Renal pelvis (tissue), 12 donors: ENCODE measurements at places on chromosomes 6 and 20. TPM values are rescaled to one million over a fixed set of nuclear protein-coding genes. Genes with fewer than 3 reads are reported as not detected.

- DNase-seq = no peak
Measured at GRCh38 chr20:49891476-49892110, 23.7 kb downstream of the SPATA2 start.

GRCh38 chr20:21507400-21508229, 6.2 kb downstream of the NKX2-2 start:
- DNase-seq = no peak

DNA sequence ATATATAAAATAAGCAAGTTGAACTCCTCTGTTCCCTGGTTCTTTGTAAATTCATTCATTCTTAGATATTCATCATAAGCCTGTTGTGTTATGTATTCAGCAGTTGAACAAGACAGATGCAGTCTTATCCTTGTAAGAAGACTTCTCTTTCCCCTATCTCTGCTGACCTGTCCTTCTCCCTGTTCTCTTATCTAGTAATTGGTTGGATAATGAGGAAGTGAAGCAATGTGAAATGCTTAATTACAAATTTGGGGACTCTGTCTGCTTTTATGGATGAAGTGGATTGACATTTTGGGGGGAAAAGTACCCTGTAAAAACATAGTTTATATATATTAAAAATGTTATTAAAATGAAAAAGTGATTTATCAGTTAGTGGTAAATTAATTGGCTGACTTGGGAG, 37.0 kb downstream of the CDKAL1 start:
- DNase-seq = no peak

Gene PRR3
- 37.4 TPM for polyA plus RNA-seq

- no peak for DNase-seq
Measured at GRCh38 chr20:41330343-41330720, 10.3 kb upstream of the LPIN3 start.

- DNase-seq = no peak
Measured at GRCh38 chr20:25218492-25218891, 23.0 kb downstream of the ENTPD6 start.

Gene VIP
- 1.4 TPM for polyA plus RNA-seq

- DNase-seq = no peak
Measured at GRCh38 chr20:49697071-49697470, 16.6 kb downstream of the B4GALT5 start.

DNA sequence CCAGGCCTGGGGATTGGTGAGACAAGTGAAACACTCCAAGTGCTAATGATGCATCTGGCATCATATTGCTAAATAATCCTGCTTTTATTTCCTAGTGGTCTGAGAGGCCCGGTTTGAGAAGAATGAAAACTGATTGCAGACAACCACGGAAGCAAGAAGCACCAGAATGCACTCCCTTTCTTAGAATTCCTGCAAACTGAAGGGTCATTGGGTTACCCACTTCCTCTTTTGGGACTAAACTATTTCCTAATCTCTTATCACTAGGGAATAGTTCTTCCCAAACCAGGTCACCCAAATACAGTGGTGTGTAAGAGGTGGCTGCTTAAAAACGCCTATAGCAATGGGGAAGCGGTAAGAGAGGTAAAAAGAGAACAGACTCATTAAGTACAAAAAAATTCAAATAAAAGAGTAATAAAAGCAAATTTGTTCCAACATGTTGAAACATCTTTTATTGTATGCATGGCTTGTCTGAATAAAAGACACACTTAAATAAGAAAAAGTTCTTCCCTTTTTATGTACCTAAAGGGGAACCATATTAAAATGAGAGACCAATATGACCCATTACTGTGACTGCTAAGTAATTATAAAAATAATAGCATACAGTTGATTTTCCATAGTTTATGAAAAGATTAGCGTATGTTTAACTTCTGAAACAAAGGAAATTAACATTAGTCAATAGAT, 125.8 kb downstream of the MYB start:
- no peak for DNase-seq

Gene AFG1L
- 8.4 TPM for polyA plus RNA-seq

GRCh38 chr6:134007077-134007476, 45.3 kb downstream of the SLC2A12 start:
- DNase-seq = no peak

DNA sequence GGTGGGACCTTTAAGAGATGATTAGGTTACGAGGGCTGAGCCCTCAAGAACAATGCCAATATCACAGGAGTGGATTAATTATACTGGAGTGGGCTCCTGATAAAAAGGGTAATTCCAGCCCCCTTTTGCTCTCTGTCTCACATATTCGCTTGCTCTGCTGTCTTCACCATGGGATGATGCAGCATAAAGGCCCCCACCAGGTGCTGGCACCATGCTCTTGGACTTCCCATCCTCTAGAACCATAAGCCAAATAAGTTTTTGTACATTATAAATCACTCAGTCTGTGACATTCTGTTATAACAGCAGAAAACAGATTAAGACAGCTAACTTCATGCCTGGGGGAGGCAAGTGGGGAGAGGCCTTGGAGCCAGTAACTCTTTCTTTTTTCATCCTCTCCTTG, 9.8 kb upstream of the SNRPB start:
- DNase-seq = no peak

DNA sequence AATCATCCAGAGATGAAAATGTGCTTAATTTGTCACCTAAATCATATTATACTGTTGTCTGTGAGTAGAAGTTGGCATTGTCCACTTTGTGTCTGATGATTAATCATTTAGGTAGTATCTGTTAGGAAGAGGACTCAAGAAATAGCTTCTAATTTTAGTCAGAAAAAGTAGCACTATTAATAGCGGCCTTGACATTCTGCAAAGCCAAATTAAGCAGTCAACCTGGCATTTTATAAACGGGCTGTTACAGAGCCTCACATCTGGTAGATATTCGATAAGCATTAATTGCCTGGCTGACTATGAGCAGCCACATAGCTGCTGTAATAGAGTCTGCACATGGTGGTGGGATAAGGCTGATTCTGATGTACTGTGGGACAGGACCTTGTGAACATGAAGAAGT, 99.5 kb downstream of the KLHL32 start:
- DNase-seq = no peak

DNA sequence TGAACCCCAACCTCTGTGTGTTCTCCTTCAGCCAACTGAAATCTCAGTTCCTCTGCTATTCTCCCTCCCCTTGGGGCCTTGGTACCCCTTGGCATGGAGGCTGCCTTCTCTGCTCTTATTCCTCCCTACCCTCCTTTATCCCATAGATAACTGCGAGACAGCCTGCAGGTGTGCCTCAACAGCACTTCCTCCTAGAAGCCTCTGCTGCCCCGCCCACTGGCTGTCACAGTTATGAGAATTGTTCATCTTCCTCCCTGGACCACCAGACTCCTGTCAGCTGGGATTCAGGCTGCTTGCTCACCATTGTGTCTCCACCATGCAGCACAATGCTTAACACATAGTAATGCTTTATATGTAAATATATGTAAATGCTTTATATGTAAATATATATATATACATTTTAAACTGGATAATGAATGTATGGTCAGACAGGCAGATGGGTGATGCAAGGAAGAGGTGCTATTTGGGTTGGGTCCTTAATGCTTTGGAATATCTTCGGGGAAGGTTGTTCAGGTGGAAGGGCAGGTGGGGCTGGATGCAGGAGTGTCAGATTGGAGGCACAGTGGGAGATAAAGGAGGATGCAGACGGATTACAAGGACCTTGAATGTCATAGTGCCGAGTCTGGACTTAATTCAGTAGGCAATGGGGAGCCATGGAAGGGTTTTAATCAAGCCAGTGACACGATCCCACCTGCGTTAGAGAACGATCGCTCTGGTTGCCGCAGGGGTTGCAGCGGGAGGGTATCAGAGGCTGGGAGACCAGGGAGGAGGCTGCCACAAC, 4.9 kb downstream of the CDH22 start:
- no peak for DNase-seq

Gene C20orf141
- polyA plus RNA-seq = not detected

DNA sequence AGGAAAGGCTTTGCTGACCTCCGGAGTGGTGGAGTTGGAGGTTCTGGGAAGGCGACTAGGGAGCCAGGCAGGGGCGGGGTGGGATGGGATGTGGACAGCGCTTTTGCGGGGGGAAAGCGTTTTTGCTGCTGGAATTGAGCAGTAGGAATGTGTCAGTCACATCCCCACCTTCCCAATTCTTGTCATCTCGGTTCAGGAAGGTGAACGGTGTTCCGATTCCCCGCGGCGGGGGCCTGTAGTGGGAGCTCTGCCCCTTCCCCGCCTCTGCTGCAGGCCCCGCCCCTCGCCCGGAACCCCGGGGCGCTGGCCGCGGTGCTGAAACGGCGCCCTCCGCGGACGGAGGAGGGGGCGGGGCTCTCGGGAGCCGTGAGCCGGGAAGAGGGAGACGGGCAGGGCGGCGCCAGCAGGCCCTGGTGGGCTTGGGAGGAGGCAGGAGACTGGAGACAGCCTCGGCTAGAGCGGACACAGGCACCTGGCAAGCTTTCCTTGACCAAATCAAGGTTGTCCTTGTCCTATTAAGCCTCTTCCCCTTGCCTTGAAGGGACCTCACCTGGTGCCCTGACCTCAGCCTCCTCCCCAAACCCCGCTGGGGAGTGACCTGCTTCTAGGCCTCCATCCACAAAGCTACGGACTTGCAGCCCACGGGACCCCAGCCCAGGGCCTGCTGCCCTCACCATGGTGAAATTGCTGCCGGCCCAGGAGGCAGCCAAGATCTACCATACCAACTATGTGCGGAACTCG, at the start of gene LHFPL5:
LHFPL5 (plus strand) TSS at position 357 of the 741 bp plus-strand sequence; CDS start at position 676, 319 bp downstream.
- DNase-seq = peak; percentile 69

Gene EDN1
- polyA plus RNA-seq = 4.8 TPM

- no peak for DNase-seq
Measured at GRCh38 chr20:49149281-49150045, 38.7 kb downstream of the STAU1 start.
